PC-3 (cell line): ENCODE measurements at places on chromosomes 1 and 21. TPM values are rescaled to one million over a fixed set of nuclear protein-coding genes. Genes with fewer than 3 reads are reported as not detected.
A peak's percentile ranks its signal among the peaks of the same experiment; 100 is the strongest.

Gene KRTAP13-2
- not detected in 2 replicates for total RNA-seq

Gene OR6N1
- not detected in 2 replicates for total RNA-seq

Gene C1orf226
- total RNA-seq: 2.6 and 4.3 TPM in 2 replicates

Gene UBIAD1
- 14.5 and 14.8 TPM in 2 replicates for total RNA-seq

Gene LRRC41
- 52.7 TPM in 2 replicates for total RNA-seq

Gene TMEM82
- not detected in 2 replicates for total RNA-seq

Gene CLDN14
- total RNA-seq: 8.9 and 10.9 TPM in 2 replicates

Gene SPTA1
- not detected in 2 replicates for total RNA-seq

Gene TRAPPC3
- total RNA-seq: 119 and 236 TPM in 2 replicates

Gene KCNA3
- total RNA-seq: not detected in 2 replicates

DNA sequence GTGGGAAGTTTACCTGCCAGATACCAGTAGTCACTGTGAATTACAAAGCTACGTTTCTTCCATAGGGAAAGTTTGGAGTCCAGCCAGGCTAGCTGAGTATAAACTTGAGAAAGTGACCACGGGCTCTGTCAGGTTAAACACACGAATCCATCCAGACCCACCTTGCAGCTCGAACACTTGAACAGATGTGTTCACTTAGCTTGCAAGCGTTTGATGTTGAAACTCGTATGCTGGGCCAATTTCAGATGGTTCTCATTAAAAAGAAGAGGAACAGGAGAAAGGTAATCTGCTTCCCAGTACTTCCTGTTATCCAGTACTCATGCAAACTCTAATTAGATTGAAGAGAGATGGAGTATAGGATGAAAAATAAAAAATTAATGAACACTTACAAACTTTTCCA is 636.4 kb downstream of the SMYD3 start:
- no peak for DNase-seq

- no peak for DNase-seq
Observed at GRCh38 chr1:29636936-29637335, 400.6 kb downstream of the PTPRU start.

DNA sequence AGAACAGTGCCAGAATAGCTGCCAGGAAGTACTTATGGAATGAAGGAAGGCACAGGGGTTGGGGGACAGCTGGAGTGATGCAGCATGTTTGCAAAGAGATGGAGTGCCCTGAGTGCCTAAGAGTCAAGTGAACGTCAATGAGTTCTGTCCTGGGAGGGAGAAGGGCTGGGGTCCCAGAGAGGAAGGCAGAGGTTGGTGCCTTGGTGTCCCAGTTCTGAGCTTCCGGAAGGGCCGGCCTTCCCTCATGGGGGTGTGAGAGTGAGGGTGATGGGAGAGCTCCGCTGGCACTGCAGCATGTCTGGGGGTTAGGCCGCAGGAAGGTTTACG is 17.6 kb downstream of the NES start:
- DNase-seq: no peak

GRCh38 chr1:61561666-61562065 is 163.3 kb downstream of the TM2D1 start:
- DNase-seq: peak; percentile 17

- no peak for DNase-seq
Observed at GRCh38 chr1:77434967-77435366, 153.1 kb downstream of the AK5 start.

DNA sequence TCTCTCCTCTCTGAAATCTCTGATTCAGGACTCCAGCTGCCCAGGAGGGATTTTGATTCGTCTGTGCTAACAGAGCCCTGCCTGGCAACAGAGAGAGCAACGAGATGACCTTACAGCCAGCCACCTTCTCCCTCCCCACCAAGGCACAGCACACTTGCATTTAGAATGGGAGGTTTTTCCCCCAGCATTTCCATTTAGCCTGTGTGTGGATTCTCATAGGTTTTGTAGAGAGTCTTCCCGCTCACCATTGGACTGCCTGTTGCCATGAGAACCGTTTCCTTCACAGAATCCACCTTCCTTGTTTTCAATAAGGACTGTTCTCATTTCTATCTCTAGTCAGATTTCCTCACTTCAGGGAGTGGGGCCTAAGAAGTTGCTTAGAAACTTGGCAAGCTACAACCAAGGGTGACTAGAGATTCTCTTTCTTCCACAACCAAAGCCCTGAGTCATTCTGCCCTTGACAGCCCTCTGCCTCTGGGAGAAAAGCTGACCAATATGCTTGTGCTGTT is 5.8 kb upstream of the IKBKE start:
- DNase-seq: peak; percentile 64

DNA sequence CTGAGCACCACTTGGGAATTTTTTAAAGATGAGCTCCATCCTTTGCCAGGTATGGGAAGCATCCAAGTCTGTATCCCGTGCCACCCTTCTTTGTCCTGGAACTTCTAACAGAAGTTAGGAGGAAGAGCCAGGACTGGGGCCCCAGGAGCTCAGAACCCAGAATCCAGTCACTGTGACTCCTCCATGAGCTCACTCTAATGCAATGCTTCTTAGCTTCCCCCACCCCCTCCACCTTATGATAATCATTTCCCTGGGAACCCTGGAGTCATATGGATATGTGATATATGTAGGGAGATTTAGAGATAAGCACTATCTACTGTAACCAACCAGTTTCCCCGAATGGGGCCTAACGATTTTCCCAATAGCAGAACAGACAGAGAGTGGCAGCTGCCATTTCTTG is 758 bp upstream of the SPRR5 start:
- DNase-seq: no peak

DNA sequence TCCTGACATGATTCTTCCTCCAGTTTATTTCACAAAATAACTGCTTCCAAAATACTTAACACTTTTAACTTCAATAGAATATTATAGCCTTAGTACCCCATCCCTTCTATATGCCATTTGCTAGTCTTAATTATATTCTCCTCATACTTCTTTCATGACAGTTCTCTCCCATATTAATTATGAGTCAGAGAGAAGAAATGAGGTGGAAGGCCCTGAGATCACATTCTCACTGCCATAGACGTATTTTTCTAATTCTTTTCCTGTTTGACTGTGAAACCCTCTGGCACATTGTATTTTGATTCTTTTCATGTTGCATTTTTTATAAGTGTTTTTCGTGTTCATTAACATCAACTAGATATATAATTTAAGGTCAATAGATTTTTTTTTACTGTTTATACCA is 88.4 kb downstream of the GTF2B start:
- peak; percentile 51 for DNase-seq

GRCh38 chr1:55823541-55824250 is 608.5 kb upstream of the USP24 start:
- peak; percentile 60 for DNase-seq

- peak; percentile 87 for DNase-seq
Observed at GRCh38 chr1:153532769-153533599, 2.8 kb downstream of the S100A6 start.

- no peak for DNase-seq
Observed at GRCh38 chr1:100377590-100378361, 25.5 kb downstream of the CDC14A start.
